ENCODE measurements at places on chromosomes 12 and 14.

GRCh38 chr14:64440494-64440893 is 24.8 kb upstream of the AKAP5 start:
- no peak for DNase-seq

DNA sequence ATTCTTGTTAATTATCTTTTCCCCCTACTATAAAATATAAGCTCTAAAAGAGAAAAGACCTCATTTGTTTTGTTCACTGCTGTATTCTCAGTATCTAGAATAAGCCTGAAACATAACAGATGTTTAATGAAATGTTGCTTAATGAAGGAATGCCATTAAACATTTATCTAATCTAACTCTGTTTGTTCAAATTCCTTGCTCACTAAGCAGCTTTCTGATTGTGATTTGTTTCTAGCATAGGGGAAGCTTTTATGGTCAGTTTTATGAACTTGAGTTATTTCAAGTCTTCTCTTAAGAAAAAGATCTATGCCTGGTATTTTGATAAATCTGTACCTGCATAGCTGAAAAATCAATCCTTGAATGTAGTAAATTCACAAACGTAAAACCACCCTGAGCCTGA is 308.6 kb downstream of the CCDC91 start:
- no peak for DNase-seq

DNA sequence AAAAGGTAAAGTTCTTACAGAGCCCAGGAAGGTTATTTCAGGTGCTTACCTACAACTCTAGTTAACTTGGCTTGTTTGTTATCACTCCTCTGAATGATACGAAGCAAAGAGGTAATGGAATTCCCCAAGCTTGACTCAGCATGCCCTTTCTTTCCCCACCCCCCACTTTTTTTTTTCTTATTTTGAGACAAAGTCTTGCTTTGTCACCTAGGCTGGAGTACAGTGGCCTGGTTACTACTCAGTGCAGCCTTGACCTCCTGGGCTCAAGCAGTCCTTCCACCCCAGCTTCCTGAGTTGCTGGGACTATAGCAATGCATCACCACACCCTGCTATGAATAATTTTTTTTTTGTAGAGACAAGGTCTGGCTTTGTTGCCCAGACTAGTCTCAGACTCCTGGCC is 17.1 kb upstream of the YBX3 start:
- DNase-seq = peak; percentile 13

DNA sequence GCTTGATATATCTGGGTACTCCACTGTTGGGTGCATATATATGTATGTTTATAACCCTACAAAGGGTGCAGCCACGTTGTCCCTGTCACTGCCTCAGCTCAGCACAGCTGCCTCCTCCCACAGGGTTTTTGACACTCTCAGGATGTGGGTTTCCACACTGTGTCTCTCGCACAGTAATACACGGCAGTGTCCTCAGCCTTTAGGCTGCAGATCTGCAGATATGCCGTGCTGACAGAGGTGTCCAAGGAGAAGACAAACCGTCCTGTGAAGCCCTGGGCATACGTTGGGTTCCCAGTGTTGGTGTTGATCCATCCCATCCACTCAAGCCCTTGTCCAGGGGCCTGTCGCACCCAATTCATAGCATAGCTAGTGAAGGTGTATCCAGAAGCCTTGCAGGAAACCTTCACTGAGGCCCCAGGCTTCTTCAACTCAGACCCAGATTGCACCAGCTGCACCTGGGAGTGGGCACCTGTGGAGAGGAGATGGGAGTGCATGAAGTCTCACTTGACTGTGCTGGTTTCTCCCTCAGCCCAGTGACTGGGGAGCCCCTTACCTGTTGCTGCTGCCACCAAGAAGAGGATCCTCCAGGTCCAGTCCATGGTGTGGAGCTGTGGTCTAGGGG is 498.7 kb downstream of the TMEM121 start:
- DNase-seq = no peak

GRCh38 chr14:87690076-87690613 is 302.8 kb downstream of the GALC start:
- DNase-seq = peak; percentile 50

DNA sequence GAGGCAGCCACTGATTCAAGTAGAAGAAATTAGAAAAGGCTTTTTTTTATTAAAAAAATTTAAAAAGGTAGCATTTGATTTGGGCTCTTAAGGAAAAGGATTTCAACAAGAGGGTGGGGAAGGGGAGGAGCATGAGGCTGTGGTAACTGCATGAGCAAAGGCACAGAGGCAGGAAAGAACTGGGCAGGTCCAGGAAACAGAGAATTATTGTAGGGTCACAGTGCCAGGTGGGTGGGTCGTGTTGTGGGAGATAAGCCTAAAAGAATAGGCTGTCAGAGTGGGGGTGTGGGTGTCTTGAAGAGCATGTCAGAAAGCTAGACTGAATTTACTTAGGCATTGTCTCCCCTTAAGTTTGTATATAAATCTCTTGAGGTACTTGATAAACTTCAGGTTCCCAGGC is 7.8 kb downstream of the LIMA1 start:
- no peak for DNase-seq

GRCh38 chr12:10364815-10365622 is 24.8 kb downstream of the KLRK1 start:
- peak; percentile 94 for DNase-seq

- DNase-seq = no peak
Measured at GRCh38 chr12:47504775-47505446, 200.9 kb downstream of the RPAP3 start.

GRCh38 chr12:639566-639965 is 23.7 kb downstream of the NINJ2 start:
- no peak for DNase-seq

- peak; percentile 79 for DNase-seq
Measured at GRCh38 chr14:73786636-73787485, 64.8 kb upstream of the PTGR2 start.

DNA sequence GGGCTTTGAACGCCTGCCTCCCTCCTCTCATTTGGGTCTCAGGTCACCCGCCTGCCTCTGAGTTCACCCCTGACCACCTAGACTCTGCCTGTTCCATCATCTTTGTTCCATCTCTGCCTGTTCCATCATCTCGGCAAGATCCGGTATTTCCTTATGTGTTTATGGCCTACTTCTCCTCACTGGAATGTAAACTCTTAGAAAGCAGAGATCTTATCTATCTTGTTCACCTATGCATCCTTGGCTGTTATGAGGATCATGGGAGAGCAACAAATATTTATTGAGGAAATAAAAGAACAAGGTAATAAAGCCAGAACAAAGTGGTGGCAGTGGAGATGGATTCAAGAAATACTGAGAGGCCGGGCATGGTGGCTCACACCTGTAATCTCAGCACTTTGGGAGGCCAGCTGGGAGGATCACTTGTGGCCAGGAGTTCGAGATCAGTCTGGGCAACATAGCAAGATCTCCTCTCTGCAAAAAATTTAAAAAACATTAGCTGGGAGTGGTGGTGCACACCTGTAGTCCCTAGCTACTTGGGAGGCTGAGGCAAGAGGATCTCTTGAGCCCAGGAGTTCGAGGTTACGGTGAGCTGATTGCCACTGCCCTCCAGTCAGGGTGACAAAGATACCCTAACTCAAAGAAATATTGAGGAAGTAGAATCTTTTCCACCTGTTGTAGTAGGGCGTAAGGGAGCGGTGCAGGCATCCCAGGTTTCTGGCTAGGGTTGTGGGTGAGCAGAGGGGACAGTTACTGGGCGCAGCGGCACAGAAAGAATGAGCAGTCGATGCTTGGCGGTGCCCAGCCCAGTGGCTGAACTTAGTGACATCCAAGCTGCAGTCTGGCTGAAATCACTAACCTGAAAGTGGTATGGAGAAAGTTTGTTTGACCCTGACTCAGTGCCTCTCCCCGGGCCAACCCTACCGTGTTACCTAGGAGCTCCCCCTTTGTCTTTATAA is 1.7 kb upstream of the KLC1 start:
- no peak for DNase-seq

DNA sequence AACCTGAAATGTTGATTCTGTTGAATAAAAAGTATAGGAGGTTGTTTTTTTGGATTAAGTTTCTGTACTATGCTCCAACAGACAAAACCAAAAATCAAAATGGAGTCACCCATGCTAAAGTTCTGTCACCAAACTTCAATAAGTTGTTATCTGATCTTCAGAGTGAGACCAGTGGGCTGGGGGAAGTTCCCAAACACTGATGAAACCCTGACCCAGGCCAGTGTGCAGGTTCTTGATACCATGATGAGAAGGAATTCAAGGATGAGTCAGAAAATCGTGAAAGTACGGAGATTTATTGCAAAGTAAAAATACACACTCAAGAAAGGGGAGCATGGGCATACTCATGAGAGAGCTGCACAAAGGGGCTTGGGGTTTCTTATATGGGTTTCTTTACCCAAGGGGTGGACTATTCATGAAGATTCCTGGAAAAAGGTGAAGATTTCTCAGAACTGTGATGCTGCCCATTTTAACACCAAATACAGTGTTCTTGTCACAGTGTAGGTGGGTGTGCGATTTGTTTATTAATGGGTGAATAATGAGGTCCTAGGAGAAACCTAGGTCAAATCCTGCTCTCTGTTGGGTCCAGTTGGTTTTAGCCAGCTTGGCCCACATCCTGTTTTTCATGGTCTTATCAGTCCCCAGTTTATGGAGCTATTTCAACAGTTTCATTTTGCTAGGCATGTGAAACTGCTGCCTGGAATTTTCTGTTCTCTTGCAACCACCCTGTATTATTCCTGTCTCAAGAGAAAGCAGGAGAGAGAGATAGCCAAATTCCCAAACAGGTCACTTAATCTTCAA is 27.5 kb upstream of the DENND5B start:
- no peak for DNase-seq

DNA sequence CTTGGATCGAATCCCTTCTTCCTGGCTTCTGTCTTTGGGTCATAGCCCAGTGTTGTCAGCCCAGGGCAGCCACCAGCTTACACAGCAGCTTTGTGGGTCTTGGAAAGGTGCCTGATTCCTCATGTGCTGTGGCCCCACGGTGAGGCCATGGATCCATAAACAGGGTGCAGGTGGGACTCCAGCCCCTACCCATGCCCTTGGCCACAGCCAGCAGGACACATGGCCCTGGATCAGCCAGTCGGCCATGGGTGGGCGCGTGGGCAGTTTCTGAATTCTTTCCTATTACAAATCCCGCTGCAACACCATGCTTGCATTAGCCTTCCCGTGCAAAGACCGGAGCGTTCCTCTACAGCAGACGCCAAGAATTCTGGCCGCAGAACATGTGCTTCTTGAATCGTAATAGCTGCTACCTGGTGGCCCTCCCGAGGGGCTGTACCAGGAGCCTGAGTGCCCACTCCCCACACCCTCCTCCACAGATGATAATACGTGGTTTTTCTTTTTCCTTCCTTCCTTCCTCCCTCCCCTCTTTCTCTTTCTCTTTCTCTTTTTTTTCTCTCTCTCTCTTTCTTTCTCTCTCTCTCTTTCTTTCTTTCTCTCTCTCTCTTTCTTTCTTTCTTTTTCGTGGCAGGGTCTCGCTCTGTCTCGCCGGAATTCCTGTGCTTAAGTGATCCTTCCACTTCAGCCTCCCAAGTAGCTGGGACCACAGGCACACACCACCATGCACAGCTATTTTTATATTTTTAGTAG is 2.9 kb upstream of the MMP17 start:
- DNase-seq = no peak

- no peak for DNase-seq
Measured at GRCh38 chr12:129599406-129599805, 304.4 kb downstream of the TMEM132D start.

DNA sequence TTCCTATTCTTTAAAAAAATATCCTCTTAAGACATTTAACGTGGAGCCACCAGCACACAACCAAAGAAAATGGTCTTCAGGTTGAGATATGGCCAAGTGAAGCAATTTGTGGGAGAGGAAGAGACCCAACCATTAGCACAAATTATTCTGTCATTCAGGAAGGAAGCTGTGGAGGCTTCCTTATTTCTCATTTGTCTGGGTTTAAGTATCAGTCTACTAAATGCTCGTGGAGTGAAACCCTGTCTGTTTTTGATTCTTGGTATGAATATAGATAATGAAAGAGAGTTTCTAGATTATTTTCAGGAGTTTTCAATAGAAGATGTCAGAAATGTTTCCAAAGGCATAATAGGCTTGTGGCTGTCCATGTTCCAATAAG is 125.1 kb downstream of the GPR65 start:
- no peak for DNase-seq
